GM06990 (cell line): ENCODE measurements at places on chromosomes 7 and 10.

DNA sequence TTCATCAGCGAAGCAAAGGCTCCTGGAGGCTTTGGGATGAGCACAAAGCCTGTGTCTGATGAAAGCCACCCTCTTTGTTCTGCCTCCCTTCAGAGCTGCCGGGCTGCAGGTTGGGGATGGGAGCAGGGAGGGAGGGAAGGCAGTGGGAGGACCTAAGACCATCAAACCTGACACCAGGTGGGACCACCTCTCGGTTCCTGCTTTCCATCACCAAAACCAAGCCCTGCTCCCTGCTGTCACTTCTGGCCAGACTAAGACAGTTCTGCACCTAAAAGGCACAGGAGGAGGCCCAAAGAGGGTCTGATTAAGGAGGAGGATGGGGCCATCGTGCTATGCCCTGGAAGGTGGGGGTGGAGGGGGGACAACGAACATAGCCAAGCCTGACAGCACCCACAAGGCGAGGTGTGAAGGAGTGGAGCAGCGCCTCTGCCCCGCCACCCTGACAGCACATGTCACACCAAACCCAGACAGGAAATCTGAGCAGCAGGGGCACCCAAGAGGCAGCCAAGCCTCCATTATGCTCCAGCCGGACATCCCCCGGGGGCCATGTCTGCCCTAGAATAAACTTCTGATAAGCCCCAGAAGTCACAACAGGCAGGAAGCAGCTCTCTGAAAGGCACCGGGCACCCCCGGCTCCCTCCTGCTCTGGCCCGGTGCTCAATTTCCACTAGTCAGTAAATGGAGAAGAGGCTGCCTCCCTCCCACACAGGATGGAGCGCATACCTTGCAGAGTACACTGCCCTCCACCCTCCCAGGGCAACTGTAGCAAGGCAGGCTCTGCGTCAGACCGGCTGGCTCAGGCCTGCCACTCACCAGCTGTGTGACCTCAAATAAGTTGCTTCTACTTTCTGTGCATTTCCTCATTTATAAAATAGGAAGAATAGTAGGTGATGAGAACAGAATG lies 48.9 kb downstream of the DLG5 start:
- peak; percentile 64 for DNase-seq

GRCh38 chr7:79459381-79459780 lies 5.9 kb upstream of the MAGI2 start:
- DNase-seq: no peak

DNA sequence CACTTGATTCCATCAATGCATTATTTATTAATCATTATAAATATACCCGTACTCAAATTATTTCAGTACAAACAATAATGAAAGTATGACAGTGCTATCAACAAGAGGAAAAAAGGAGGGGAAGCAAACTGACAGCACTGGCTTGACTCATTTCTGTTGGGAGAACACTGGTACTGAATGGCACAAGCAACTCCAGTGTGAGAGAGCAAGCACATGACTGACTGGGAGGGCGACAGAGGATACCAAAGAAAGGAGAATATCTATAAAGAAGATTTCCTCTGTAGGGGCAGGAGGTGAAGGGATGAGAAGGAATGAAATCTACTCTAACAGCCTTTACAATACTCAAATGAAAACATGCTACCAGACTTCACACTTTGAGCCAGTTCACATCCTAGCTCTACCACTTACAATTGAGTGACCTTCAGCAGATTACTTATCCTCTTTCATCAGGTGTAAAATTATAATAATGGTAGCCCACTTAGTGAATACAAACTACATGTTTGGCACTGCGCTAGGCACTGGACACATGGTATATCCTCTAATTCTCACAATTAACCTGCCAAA lies 1.5 kb downstream of the USP54 start:
- DNase-seq: no peak

DNA sequence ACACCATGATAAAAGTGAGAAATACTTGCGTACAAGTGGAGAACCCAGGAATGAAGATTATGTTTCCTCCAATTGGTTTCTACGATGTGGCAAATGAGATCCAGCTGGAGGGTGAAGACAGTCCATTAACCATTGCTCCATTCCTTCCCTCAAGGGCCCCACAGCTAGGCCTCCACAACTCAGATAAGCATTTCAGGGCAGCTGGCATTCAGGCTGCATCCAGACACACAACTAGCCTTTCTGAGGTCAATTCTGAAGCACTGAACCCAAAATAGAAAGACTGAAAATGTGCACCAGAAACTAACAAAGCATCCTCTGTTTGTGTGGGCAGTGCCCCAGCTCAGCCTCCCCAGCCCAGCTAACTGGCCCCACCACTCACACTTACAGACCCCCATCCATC lies 94.8 kb downstream of the GSAP start:
- no peak for DNase-seq

- no peak for DNase-seq
Measured at GRCh38 chr10:2885288-2886278, 181.8 kb upstream of the PFKP start.

GRCh38 chr7:147639037-147639436 lies 951.5 kb upstream of the C7orf33 start:
- DNase-seq: no peak
